ENCODE measurements at places on chromosomes 13 and 19.

DNA sequence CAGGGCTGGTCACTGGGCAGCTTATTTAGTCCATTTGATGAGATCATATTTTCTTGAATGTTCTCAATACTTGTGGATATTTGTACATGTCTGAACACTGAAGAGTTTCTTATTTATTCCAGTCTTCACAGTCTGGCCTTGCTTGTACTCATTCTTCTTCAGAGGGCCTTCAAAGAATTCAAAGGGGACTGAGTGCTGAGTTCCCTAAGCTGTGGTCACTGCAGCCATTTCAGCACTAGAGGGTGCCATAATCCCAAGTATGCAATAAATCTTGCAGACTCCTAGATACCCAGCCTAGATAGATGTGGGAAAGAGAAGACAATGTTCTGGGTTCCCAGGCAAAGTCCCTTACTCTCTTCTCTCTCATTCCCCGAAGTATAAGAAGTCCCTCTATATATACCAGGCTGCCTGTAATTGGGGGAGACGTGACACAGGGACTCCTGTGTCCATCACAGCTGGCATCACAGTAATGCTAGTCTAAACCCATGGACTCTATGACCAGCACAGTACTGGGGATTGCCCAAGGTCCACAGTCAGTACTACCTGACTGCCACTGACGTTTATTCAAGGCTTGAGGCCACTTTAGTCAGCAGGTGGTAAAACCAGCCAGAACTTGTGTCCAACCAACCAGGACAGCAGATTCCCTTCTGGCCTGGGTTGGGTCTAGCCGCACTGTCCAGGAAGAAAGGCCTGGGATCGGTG lies 8.9 kb upstream of the VN1R1 start:
- no peak for DNase-seq

- DNase-seq = peak; percentile 48
Measured at GRCh38 chr13:86020351-86021002, 221.3 kb upstream of the SLITRK6 start.

GRCh38 chr13:42525035-42525504 lies 48.9 kb upstream of the TNFSF11 start:
- no peak for DNase-seq

- no peak for DNase-seq
Measured at GRCh38 chr13:68551701-68552522, 1321.8 kb upstream of the PCDH9 start.
